Tongue (tissue), 3 donors: ENCODE measurements at places on chromosomes 6 and 20.
A peak's percentile ranks its signal among the peaks of the same experiment; 100 is the strongest.

GRCh38 chr6:10138917-10139316, 276.0 kb downstream of the TFAP2A start:
- no peak for DNase-seq

DNA sequence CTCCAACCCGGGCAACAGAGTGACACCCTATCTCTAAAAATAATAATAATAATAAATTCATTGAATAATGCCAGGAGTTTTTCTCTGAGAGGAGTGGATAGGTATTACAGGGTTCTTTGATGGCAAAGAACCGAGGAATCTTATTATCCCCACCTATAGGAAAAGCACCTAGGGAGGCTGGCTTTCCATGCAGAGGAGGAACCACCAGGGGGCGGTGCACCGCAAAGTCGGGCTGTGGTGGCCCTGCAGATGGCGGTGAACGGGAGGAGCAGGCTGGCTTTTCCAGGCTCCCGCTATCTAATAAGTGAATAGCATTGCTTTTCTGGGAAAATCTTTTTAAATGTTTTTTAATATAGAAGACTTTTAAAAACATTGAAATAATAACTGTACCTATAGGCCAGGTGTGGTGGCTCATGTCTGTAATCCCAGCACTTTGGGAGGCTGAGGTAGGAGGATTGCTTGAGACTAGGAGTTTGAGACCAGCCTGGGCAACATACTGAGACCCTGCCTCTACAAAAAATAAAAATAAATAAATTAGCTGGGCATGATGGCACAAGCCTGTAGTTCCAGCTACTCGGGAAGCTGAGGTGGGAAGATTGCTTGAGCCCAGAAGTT, 864.2 kb downstream of the KIF16B start:
- no peak for DNase-seq

GRCh38 chr6:3263096-3263495, 4.3 kb downstream of the PSMG4 start:
- no peak for DNase-seq

DNA sequence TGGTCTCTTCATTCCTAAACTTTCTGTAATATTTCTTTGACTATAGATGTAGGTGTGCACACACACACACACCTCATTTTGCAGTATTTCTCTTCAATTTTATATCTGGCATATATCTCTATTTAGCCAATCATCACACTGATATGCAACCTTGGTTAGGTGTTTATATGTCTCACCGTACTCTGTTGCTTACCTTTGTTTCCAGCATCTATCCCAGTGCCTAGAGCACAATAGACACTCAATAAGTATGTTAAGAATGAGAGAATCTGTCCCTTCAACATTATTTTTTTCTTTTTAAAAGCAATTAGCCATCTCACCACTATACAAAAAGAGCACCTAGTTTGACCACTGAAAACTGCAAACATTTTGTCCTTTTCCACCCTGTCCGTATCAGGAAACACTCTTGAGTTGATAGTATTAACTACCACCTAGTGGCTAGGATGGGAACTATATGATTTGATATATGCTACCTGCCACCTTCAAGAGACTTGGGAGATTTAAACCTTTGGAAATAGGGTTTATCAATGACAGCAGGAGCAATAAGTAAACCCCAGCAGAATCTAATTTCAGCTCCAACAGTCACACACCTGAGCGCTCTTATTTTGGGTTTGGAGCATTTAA, 48.7 kb upstream of the RSPO3 start:
- peak; percentile 13 for DNase-seq

DNA sequence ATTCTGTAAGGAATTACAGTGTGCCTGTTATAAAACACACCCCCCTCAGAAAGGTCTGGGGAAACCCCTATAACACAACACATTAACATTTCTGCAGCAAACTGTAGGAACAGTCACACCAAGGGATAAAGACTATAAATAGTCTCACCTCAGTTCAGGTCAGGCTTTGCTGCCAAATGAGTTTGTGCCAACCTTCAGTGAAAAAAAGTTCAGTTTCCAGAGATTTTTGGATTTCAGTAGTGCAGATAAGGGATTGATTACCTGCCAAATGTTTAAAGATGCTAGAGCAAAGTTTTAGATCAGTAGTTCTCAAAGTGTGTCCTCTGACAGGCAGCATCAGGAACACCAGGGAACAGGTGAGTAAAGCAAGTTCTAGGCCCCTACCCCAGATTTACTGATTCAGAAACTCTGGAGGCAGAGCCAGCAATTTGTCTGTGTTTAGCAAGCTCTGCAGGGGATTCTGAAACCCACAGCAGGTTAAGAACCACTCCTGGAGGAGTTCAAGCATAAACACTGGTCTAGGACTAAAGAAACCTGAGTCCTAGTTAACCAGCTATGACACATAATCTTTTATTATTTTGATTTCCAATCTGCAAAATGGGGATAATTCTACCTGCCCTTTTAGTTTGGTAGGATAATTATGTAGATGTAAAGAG, 111.0 kb downstream of the RCAN2 start:
- no peak for DNase-seq

GRCh38 chr6:17869753-17870050, 117.7 kb downstream of the KIF13A start:
- DNase-seq, result no peak

GRCh38 chr20:12570371-12570770, 438.4 kb upstream of the SPTLC3 start:
- peak; percentile 40 for DNase-seq

- peak; percentile 20 for DNase-seq
Measured at GRCh38 chr6:163200289-163200688, 214.2 kb upstream of the QKI start.

GRCh38 chr6:158684311-158684710, 34.5 kb downstream of the SYTL3 start:
- no peak for DNase-seq

GRCh38 chr6:37807656-37808055, 11.9 kb upstream of the ZFAND3 start:
- DNase-seq, result peak; percentile 91

GRCh38 chr6:37236921-37237320, 20.7 kb upstream of the TBC1D22B start:
- no peak for DNase-seq
